ENCODE measurements at places on chromosomes 3 and 15.

- no peak for DNase-seq
Measured at GRCh38 chr3:72887705-72888545, at the start of gene GXYLT2. GXYLT2 (plus strand) TSS chr3:72888046; CDS start chr3:72888234, 188 bp downstream.

DNA sequence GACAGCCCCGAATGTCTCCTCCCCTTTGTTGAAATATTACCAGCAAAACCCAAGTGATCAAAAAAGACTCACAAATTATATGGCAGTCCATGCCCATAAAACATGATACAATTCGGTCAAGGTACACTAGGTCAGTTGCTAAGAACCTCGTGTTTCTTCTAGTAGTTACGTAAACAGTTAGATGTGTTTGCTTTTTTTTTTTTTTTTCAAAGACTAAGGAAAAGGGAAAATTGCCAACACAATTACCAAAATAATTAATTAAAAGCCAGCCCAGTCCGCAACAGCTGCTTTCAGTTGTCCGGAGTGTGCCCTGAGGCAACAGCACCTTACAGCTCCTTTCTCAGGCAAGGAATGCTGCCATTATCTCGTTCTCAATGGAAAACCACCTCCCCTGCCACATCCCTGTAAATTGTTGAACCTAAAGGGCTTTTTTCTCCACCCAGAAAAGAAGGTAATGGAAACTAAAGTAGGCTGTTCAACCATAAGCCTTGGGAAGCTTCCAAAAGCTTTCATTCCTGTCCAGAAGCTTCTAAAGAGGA lies 129.2 kb upstream of the TSC22D2 start:
- DNase-seq, result no peak

DNA sequence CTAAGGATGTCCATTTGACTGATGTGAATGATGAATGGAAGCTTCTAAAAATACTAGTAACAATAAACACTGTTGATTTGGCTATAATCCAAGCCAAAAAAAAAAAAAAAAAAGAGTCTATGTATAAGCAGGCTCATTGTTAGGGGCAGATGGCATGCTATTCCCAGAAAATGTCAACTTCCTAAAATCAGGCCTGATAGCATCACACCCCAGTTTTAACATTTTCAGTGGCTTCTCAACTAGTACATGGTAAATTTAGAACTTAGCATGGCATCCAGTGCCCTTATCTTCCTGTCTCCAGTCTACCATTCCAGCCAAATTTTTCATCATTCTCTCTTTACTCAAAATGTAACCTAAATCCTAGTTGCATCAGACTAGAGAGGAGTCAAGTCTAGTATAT lies 288.2 kb upstream of the ZNF385D start:
- no peak for DNase-seq

- DNase-seq, result no peak
Measured at GRCh38 chr15:67916565-67916964, 76.7 kb upstream of the RNU6-1 start.

DNA sequence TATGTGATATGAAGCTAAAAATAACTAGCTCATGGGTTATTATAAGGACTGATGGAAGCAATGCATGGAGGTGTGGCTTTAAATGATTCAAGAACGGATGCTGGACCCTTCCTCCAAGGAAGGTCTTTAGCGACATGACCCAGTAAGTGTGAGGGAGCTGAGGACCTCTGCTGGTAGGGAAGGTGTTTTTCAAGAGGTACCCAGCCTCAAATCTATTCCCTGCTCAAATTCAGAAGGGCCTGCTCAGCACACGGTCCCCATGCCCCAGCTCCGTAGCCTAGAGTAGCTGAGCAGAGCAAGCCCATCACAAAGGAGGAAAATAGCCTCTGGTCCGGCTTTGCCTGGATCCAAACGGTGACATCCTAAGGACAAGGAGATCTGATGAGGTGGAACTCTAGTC lies 266.2 kb upstream of the IGF1R start:
- DNase-seq, result no peak

GRCh38 chr15:81151389-81151788 lies 17.3 kb downstream of the CFAP161 start:
- no peak for DNase-seq

DNA sequence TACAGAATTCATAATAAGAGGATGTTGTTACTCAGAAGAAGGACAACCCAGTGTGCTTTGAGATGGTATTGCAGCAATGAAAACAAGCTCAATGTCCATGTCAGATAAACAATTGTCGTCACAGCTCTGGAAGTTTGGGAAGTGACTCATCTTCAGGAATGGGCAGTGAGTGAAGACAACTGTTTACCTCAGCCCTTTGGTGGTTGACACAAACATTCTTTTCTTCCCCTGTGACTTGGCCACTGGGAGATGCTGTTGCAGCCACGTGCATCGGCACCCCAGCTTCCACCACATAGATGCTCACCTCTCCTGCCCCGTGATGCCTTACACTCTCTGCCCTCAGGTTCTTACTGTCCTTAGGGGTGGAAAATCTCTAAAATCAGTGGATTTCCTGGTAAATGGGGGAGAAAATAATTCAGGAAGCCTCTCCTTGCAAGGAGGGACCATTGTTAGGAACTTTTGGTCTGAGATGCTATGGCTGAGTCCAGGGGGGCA lies 114.1 kb upstream of the GALNT15 start:
- DNase-seq, result no peak

DNA sequence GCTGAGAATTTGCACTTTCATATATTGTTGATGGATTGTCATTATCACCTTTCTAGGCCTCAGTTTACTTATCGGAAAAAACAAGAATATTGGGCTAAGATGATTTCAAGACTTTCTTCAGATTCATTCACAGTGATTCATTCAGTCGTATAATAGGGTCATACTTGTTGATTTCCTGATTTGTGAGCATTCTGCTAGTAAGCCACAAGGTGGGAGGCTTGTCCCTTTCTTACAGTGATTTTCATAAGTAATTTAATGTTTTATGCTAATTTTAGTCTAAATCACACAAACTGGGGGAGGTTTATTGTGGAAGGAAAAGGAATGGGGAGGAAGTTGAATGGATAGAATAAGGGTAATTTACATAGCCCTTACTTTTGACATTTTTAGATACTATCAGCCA lies 126.8 kb upstream of the GOLGA6L4 start:
- DNase-seq, result no peak

GRCh38 chr3:153285194-153285641 lies 123.2 kb downstream of the RAP2B start:
- DNase-seq, result no peak

DNA sequence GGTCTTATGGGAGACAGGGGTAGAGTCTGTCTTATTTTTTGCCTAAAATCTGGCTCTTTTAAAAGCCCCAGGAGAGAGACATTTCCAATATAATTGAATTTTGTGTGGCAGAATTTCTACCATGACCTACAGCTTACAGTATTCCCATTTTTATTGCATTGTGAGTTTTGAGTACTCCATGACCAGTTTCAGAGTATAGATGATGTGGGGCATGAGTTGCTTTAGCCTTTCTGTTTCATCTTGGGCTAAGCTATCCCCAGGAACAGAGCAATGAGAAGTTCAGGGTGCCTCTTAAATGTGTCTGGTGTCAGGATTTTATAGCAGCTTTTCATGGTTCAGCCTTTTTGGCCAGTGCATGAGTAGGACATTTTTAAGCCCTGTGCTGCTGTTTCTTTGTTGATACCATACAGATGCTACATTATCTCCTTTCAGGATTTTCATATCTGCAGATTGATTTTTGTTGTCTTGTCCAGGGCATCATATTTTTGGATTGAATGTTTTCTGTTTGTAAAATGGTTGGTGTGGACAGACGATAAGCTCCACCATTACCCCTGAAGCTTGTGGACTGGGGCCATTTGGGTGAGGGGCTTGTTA lies 3.5 kb downstream of the ABHD2 start:
- DNase-seq, result no peak

DNA sequence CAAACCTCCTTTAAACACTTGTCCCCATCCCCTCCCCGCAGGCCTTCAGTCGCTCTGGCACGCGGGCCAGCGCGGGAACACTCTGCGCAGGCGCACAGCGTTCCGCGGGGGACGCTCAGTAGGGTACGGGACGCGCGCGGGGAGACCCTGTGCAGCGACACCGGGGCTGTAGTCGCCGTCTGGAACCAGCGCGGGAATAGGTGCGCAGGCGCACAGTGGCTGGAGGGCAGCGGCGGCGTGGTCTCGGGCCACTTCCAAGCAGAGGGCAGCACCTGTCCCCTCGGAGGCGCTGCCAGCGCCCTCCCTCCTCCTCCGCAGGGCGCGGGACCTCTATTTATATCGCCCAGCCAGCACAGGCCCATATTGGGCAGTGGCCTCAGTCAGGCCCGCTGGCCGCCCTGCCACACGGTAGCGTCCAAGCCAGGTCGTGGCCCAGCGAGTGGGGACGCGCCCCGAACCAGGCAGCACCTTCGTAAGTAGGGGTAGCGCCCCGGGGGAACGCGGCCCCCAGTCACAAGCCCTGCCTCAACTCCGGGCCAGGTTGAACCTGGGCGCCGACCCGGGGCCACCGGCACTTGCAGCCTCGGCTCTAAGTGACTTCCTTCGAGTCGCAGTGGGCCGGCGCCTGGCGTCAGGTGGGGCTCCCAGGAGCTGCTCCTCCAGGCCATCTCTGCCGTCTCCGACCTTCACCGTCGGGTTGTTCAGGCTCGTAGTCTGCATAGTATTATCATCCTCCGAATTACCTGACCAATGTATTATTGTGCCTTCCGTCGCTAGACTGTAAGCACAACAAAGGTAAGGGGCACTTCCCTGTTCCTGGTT lies at the start of gene KBTBD12:
TSS of gene KBTBD12 (plus strand) at position 118 of the 822 bp plus-strand sequence. CDS start 7,830 bp downstream, outside the sequence.
- DNase-seq, result no peak

DNA sequence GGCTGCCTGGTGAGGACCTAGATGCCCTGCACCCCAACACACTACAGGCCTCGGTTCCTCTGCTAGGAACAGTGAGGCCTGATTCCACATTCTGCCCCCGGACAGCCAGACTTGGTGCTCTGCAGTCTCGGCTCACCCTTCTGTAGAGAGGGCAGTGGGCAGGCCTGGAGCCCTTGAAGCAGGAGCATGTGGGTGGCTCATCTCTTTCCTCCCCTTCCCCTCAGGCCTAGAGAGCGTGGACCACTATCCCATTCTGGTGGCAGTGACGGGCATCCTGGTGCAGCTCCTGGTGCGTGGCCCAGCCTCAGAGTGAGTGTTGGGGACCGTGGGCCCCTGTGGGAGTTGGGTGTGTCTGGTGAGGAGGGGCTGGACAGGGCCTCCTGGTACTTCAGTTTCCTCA lies 3.3 kb downstream of the AMIGO3 start:
- no peak for DNase-seq

DNA sequence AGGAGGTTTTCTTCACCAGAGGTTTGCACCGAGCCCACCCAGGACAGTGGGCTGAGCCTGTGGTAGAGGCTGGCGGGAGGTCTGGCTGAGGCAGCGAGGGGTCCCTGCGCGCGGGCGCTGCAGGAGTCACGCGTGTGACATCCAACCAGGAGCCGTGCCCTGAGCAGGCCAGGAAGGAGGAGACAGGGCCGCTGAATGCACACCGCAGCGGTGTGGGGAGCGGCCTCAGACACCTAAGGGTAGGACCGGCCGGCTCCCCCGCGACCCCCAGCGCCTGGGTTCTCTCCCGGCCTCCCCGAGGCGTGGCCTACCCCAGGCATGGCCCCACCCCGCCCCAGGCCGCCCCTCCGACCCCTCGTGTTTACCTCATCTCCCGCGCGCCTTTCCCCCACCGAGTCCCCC lies 412 bp downstream of the SLC41A3 start:
- DNase-seq, result peak; percentile 9

DNA sequence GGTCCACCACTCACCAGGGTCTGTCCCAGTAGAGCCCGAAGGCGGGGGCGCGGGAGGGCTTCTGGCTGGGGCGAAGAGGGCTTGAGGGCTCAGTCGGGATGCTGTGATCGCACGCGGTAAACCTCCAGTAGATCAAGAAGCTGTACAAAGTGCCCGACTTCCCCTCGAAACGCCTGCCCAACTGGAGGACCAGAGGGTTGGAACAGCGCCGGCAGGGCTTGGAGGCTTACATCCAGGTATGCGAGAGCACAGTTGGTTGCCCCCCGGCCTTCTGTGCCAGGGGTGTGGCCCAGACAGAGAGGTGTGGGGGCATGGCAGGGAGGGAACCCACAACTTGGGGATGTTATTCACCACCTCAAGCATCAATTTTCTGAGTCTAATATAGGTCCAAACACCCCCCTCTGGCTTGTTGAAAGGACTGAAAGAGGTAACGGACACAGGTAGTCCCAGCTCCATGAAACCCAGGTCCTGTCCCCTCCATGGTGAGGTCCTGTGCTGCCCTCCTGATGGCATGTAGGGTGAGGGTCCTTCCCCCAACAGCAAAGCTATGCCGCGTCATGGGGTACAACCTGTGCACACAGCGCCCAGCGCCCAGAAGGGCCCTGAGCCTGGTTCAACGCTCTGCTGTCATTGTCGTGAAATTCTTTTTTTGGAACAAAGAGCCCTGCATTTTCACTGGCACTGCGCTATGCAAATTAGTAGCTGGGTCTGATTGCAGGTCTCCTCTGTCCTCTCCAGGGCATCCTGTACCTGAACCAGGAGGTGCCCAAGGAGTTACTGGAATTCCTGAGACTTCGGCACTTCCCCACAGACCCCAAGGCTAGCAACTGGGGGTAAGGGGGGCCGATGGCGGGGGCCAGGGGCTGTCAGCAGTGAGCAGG lies 1.2 kb downstream of the SNX22 start:
- peak; percentile 51 for DNase-seq

GRCh38 chr15:54722342-54722986 lies 474.3 kb downstream of the RSL24D1 start:
- DNase-seq, result no peak
